ENCODE measurements at places on chromosomes 5 and 9. TPM values are rescaled to one million over a fixed set of nuclear protein-coding genes. Genes with fewer than 3 reads are reported as not detected.

DNA sequence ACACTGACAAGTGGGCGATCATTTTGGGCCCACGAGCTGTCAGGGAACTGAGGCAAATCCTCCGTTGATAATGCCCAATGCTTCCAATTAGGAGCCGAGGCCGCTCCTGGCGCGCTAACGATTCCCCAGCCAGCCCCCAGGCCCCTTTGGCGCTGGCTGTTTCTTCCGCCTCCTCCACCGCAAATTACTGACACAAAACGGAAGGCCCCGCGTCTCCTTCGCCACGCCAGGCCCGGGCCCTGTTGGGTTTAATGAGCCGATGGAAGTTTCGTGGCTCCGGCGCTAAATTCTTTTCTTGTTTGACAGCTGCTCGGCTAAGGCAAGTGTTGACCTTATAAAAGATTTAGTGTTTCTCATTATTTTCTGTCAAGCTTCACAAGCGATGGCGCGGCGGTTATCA is 25.7 kb upstream of the BARHL1 start:
- DNase-seq, result no peak

GRCh38 chr5:1110307-1111240 is 1.3 kb downstream of the SLC12A7 start:
- no peak for DNase-seq

DNA sequence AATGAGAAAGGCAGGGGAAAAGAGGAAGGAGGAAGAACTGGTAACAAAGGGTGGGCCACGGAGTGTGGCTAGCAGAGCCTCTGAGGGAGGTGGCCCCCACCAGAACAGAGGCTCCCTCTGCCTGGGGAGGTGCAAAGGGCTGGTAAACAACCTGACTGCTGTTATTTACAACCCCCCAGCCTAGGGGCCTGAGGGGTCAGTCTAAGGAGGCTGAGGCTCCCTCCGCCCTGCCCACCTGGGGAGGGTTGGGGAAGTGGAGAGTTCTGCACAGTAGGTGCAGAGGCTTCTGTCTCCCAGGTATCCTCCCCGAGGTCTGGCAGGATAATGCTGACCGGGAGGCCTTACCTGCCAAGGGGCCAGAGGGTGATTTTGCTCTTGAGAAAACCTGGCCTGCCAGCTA is 35.6 kb upstream of the SMU1 start:
- DNase-seq, result no peak

The C8G gene
- total RNA-seq, result not detected

The SCGB3A2 gene
- not detected for total RNA-seq

The GRXCR2 gene
- total RNA-seq, result not detected

The TMEFF1 gene
- 0.90 TPM for total RNA-seq

All from IMR-90 (cell line).